ENCODE measurements at places on chromosomes 6 and 20. TPM values are rescaled to one million over a fixed set of nuclear protein-coding genes. Genes with fewer than 3 reads are reported as not detected.

DNA sequence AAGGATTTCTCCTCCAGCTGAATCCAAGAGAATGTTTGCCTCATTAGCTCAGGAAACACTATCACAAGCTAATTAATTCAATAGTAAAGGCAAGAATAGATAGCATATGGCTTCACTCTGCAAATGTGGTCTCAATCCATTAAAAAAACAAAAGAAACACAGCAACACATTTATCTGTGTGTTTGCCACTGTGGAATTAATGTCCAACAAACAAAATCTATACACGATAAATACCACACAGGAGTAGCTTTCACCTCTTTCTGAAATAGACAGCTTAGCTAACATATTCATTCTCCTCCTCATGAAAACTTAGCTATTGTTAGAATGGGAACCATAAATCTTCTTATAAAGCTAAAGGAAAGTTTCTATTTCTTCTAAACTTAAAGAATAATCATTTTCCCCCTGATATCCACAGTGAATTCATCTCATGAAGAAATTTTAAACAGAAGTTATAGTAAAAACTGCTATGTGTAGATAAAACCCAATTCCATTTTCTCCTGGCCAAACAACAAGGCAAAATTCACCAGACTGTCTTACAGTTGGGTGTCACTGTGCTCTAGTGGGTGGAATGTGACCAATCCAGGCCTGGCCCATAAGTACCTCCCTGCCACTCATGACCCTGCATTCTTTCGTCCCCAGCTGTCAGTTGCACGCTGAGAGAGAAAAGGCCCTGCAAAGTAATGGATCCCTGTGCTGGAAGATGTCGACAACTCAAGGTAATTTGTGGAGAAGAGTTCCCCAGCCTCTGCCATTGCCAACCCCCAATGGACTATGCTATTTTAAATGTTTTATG lies 92.9 kb upstream of the NRSN1 start:
- peak; percentile 41 for DNase-seq
- no peak overlapping the region for H3K27ac ChIP-seq
- no peak overlapping the region for H3K4me3 ChIP-seq
- H3K4me1 ChIP-seq, result no peaks in the 10 kb centered on the region

DNA sequence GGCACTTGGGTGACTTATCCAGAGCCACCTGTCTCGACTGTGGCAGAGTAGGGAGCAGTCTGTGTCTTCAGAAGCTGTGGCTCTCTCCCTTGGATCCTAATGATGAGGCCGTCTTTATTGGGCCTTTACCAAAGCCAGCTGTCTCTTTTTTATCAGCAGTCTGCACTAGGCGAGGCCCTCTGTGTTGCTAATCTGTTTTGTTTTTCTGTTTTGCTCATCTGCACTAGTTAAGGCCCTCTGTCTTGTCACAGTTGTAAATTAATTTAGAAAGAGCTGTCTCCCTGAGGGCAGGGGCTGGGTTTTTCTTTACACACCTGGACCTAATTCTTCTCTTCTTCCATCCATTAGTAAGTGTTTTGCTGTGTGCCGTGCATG lies 45.0 kb downstream of the CDS2 start:
- H3K27ac ChIP-seq, result no peak overlapping the region
- no peaks in the 10 kb centered on the region for H3K36me3 ChIP-seq
- H3K27me3 ChIP-seq, result no peaks in the 10 kb centered on the region
- no peak overlapping the region for H3K4me3 ChIP-seq
- peaks cover 38% of the 10 kb centered on the region for H3K4me1 ChIP-seq
- no peak for DNase-seq

GRCh38 chr6:123515715-123516114 lies 121.0 kb downstream of the TRDN start:
- H3K27ac ChIP-seq, result no peak overlapping the region
- H3K27me3 ChIP-seq, result no peaks in the 10 kb centered on the region
- no peaks in the 10 kb centered on the region for H3K36me3 ChIP-seq
- no peak overlapping the region for H3K4me3 ChIP-seq

- no peak overlapping the region for H3K4me3 ChIP-seq
- peaks cover 32% of the 10 kb centered on the region for H3K4me1 ChIP-seq
- H3K27me3 ChIP-seq, result no peaks in the 10 kb centered on the region
- no peak for DNase-seq
These were observed 27.5 kb downstream of the PTPN1 start for GRCh38 chr20:50537546-50538201.

GRCh38 chr6:116471531-116471930 lies 10.4 kb downstream of the CALHM6 start:
- H3K4me1 ChIP-seq, result no peaks in the 10 kb centered on the region
- no peak overlapping the region for H3K4me3 ChIP-seq
- no peaks in the 10 kb centered on the region for H3K27me3 ChIP-seq
- DNase-seq, result no peak

- no peaks in the 10 kb centered on the region for H3K36me3 ChIP-seq
- no peaks in the 10 kb centered on the region for H3K4me1 ChIP-seq
These were observed 15.0 kb downstream of the DUSP22 start for GRCh38 chr6:307065-307814.

DNA sequence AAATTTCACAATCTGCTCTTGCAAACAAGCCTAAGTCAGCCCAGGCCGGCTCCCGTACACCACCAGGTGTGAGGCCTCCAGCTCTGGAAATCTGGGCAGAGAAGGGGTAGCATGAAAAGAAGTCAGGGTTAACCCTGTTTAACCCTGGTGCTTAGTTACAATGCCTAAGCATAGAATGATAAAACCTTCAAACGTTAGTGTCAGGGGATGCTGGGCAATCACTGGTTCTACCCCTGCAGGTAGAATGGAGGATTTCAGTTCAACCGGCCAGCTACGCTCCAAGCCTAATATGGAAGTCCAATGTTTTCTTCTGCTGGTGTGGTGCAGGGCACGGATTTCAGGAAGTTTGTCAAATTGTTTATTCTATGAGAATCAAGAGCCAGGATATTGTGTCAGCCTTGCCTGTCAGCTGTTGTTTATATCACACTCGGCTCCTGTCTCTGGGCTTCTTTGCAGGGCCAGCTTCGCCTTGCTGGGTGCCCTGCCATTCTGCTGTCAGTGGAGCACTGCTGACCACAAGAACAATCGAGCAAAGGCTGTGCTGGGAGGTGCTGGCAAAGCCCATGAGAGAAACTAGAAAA lies 20.2 kb upstream of the CD93 start:
- no peak overlapping the region for H3K27ac ChIP-seq
- DNase-seq, result no peak
- no peak overlapping the region for H3K4me3 ChIP-seq
- H3K4me1 ChIP-seq, result no peaks in the 10 kb centered on the region
- no peaks in the 10 kb centered on the region for H3K27me3 ChIP-seq

DNA sequence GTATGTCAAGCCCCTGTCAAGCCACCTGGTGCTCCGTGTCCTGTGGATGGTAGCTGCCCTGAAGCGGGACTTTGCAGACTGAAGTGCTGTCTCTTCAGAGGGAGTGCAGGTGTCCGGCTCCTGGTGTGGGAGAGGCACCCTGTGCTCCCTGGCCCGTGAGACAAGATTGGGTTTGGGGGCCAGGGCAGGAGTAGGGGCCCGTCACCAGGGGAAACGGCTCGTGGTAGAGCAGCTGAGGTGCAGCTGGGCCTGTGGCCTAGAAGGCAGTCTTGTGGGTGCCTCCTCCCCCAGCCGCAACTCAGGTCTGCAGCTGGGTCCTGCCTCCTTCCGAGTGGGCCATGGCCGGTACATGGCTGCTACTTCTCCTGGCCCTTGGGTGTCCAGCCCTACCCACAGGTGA lies at the start of gene PTCRA:
Gene PTCRA (plus strand): TSS at position 322 of the 400 bp plus-strand sequence. CDS start 17 bp downstream, at position 339.
- no peak within 1 kb of the TSS for H3K4me3 ChIP-seq
- no peaks in the 10 kb centered on the region for H3K27me3 ChIP-seq
- no peaks in the 10 kb centered on the region for H3K4me1 ChIP-seq
- no peaks in the 10 kb centered on the region for H3K36me3 ChIP-seq

- no peak overlapping the region for H3K4me3 ChIP-seq
- H3K36me3 ChIP-seq, result no peaks in the 10 kb centered on the region
- H3K27me3 ChIP-seq, result no peaks in the 10 kb centered on the region
- peaks cover 37% of the 10 kb centered on the region for H3K4me1 ChIP-seq
These were observed 1.9 kb downstream of the GCNT2 start for GRCh38 chr6:10522929-10523573.

DNA sequence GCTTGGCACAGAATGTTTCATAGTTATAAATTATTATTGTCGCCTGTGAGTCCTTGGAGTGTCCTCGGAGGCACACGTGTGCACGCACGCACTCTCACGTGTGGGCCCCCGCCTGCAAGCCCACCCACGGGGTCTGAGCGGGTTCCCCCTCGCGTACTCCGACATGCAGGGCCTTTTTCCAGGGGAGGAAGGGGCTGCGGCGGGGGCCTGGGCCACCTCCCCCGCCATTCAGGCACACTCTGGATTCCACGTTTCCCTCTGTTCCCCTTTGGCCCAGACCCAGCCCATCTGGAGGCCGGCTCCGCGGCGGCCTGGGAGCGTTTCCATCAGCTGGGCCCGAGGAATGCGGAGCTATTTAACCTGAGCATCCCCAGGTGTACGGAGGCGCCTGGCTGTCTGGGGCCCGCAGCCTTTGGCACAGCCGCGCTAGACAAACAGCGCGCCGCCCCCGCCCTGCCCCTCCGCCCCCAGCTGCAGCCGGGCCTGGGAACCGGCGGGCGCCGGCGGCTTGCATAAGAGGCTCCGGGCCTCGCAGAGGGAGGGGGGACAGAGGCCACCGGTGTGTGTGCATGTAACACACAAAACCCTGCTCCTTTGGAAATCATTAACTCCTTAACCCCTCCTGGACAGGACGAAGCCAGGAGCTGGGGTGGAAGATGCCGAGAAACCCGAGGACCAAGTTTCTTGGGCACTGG lies 3.3 kb downstream of the ID1 start:
- H3K27ac ChIP-seq, result peak overlapping the region; percentile 59
- no peaks in the 10 kb centered on the region for H3K36me3 ChIP-seq
- H3K4me3 ChIP-seq, result peak overlapping the region; percentile 16
- H3K27me3 ChIP-seq, result peaks cover 22% of the 10 kb centered on the region
- peak; percentile 93 for DNase-seq
- H3K4me1 ChIP-seq, result peaks cover 29% of the 10 kb centered on the region

DNA sequence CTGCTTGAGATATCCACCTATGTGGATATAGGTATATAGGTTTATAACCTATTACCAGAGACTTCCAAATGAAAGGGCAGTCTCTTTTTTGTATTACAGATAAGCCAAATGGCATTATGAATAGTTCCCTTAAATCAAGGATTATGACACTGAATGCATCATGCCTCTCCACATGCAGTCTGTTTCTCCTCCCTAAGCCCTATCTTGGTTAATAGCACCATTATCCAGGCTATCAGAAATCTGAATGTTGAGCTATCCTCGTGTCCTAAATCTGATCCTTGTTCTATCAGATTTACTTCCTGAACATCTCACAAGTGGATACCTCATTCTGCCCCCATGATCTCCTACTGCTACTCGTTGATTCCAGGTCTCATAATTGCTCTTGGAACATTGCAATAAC lies 138.0 kb downstream of the GRIK2 start:
- H3K36me3 ChIP-seq, result no peaks in the 10 kb centered on the region
- no peak overlapping the region for H3K4me3 ChIP-seq
- no peaks in the 10 kb centered on the region for H3K27me3 ChIP-seq
- H3K27ac ChIP-seq, result no peak overlapping the region

- no peak overlapping the region for H3K27ac ChIP-seq
- no peaks in the 10 kb centered on the region for H3K27me3 ChIP-seq
- H3K4me3 ChIP-seq, result no peak overlapping the region
- H3K36me3 ChIP-seq, result no peaks in the 10 kb centered on the region
These were observed 13.3 kb upstream of the SGK1 start for GRCh38 chr6:134331256-134331655.

DNA sequence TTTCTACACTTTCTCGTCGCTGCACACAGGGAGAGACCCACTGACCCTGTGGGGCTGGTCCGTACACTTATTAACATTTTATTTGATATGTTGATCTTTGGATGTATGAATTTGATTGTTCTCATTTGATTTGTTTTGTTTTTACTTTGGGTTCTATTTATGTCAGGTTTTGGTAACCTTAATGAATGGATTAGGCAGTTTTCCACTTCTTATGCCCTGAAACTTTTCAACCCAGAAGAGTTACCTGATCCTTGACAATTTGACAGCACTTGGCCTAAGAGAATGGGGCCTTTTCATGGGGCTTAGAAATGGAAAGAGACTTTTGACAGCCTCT lies 23.6 kb downstream of the GPX6 start:
- DNase-seq, result no peak
- no peak overlapping the region for H3K4me3 ChIP-seq
- H3K4me1 ChIP-seq, result peaks cover 4% of the 10 kb centered on the region

DNA sequence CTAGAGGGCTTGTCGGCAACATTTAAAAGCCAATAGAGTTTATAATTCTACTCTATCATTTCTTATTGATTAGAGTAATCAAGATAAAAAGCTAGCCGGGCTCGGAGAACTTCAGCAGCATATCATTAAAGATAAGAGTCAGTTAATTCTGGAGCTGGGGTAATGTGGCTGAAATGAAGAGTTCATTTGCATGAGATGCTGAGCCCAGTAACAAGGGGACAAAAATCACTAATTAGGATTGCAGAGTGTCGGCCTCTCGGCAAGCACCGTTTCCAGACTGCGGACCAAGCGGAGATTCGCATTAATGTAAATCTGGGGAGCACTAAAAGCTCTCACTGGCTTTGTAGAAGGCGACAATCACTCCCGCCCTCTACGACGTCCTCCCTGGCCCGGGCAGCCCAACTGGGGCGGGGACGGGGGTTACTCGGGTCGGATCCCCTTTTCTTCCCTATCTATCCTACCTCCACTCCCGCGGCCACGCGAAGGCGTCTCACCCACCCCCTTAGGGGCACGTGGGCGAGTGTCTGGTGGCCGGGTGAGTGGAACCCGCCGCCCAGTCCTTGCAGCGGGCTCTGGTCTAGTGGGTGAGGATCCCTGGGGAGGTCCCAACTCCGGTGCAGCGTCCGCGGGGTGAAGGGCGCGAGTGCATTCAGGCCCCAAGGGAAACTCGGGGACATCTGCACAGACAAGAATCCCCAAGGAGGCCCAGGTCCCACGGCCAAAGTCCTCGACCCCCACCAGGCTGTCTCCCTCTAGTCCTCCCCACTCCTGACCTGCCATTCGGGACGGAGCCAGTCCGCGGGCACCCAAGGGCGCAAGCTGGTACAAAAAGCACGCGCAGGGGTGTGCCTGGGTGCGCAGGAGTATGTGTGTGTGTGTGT lies 42.2 kb upstream of the OSTM1 start:
- H3K27ac ChIP-seq, result no peak overlapping the region
- DNase-seq, result peak; percentile 58

ID1 gene
- total RNA-seq, result 133 TPM

CDC40 gene
- 24.9 TPM for total RNA-seq

SLC13A3 gene
- total RNA-seq, result 4.5 TPM

ZC2HC1B gene
- not detected for total RNA-seq
